Smooth muscle cell of the umbilical artery (primary cell): ENCODE measurements at places on chromosomes 12 and 14. TPM values are rescaled to one million over a fixed set of nuclear protein-coding genes. Genes with fewer than 3 reads are reported as not detected.

FOXN3 gene
- 18.1 and 26.3 TPM in 2 replicates for total RNA-seq

B4GALNT3 gene
- 0.23 TPM in 1 of 2 replicates, not detected in the other for total RNA-seq

TAS2R7 gene
- total RNA-seq = not detected in 2 replicates

FAM181A gene
- total RNA-seq = not detected in 2 replicates

MYG1 gene
- total RNA-seq = 27.6 and 31.7 TPM in 2 replicates

PUS7L gene
- 25.5 and 64.5 TPM in 2 replicates for total RNA-seq

GLIPR1L2 gene
- total RNA-seq = 0.30 and 0.42 TPM in 2 replicates

FOXG1 gene
- under 0.01 TPM in 1 of 2 replicates, not detected in the other for total RNA-seq

RDH12 gene
- not detected in 2 replicates for total RNA-seq

GPX2 gene
- not detected in 2 replicates for total RNA-seq

ATP5MC2 gene
- 70.1 and 116 TPM in 2 replicates for total RNA-seq

TUBA1B gene
- total RNA-seq = 515 and 1,601 TPM in 2 replicates
